ENCODE measurements at places on chromosomes 7 and 10.

- DNase-seq, result no peak
Observed at GRCh38 chr10:37957841-37958240, 18.6 kb downstream of the ZNF25 start.

DNA sequence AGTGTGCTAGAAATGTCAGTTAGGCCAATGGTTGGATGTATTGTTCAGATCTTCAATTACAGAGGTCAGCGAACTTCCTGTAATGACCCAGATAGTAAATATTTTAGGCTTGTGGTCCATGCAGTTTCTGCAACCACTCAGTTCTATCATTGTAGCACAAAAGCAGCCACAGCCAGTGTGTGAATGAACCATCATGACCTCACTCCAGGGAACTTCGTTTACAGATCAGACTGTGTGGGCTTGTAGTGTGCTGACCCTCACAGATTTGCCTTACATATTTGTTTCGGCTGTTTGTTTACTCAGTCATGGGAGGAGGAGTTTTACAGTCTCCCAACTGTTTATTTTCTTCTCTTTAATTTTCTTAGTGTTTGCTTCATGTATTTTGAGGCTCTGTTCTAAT lies 55.4 kb downstream of the LANCL2 start:
- no peak for DNase-seq

- peak; percentile 34 for DNase-seq
Observed at GRCh38 chr7:129367700-129368388, 66.4 kb upstream of the STRIP2 start.

- DNase-seq, result no peak
Observed at GRCh38 chr7:22481726-22482125, 18.3 kb downstream of the STEAP1B start.

GRCh38 chr7:20095862-20096261 lies 121.3 kb downstream of the MACC1 start:
- DNase-seq, result no peak

Data from GDM1 (cell line).